ENCODE measurements at places on chromosomes 13 and 19.

GRCh38 chr19:9847087-9847671, 12.1 kb downstream of the PIN1 start:
- DNase-seq: peak; percentile 60
- no peak overlapping the region for H3K27ac ChIP-seq
- peaks cover 31% of the 10 kb centered on the region for H3K36me3 ChIP-seq
- H3K27me3 ChIP-seq: no peaks in the 10 kb centered on the region

DNA sequence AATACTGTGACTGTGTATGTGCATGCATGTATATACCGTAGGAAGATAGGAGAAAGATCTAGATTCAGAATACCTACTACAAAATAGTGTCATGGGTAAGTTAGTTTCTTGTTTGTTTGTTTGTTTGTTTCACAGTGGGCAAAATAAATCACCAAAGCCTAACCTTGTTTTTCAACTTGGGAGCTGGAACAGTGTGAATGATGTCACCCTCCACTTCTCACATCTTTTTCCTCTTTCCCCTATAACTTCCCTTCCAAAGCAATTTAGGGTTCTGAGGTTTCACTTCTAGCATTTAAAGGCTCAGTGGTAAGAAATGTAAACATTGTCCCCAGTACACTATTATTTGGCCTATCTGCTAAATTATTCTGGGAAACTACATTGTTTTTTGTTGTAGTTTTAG, 5.4 kb downstream of the KCTD4 start:
- no peaks in the 10 kb centered on the region for H3K36me3 ChIP-seq
- DNase-seq: peak; percentile 63
- no peak overlapping the region for H3K27ac ChIP-seq
- no peak overlapping the region for H3K4me3 ChIP-seq

- no peaks in the 10 kb centered on the region for H3K4me1 ChIP-seq
- H3K27ac ChIP-seq: no peak overlapping the region
- no peak for DNase-seq
- no peaks in the 10 kb centered on the region for H3K36me3 ChIP-seq
Measured at GRCh38 chr13:49610176-49610575, 18.1 kb upstream of the ARL11 start.

GRCh38 chr13:85543144-85543543, 256.1 kb downstream of the SLITRK6 start:
- H3K4me1 ChIP-seq: no peaks in the 10 kb centered on the region
- no peak overlapping the region for H3K27ac ChIP-seq
- no peak for DNase-seq
- no peaks in the 10 kb centered on the region for H3K36me3 ChIP-seq
- no peak overlapping the region for H3K4me3 ChIP-seq

DNA sequence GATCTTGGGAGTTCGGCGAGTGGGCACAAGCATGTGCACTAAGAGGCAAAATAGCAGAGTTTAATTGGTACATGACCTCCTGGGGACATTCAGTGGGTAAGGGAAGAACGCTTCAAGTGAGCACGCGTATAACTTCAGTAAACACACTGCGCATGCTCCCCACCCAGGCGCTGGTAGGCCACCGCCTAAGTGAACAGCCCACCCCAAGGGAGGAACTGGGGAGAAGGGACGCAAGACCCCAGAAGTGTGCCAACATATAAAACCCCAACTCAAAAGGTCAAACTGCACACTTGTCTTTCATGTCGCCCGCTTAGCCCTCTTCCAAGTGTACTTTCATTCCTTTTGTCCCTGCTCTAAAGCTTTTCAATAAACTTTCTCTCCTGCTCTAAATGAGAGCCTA, 10.5 kb upstream of the NTN5 start:
- peak; percentile 73 for DNase-seq
- H3K27me3 ChIP-seq: no peaks in the 10 kb centered on the region
- H3K4me1 ChIP-seq: no peaks in the 10 kb centered on the region
- H3K4me3 ChIP-seq: no peak overlapping the region
- no peaks in the 10 kb centered on the region for H3K36me3 ChIP-seq

DNA sequence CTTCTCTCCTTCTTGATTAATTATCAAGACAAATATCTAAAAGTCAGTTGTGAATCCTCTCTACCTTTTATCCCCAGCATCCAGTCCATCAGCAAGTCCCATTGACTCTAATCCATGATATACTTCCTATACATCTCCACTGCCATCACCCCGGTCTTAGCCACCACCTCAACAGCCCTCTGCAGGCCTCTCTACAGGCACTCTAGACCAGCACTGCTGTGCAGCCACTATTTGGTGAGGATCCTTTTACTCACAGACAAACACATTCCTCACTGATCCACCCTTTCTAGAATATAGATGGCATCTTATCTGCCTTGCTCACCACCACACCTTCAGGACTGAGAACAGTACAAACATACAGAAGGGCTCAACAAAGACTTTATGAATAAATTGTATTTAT, 221.7 kb downstream of the RFC3 start:
- H3K4me1 ChIP-seq: peaks cover 7% of the 10 kb centered on the region
- no peak overlapping the region for H3K27ac ChIP-seq
- no peak for DNase-seq
- no peaks in the 10 kb centered on the region for H3K27me3 ChIP-seq
- H3K36me3 ChIP-seq: no peaks in the 10 kb centered on the region

- no peaks in the 10 kb centered on the region for H3K4me1 ChIP-seq
- H3K4me3 ChIP-seq: no peak overlapping the region
- DNase-seq: no peak
Measured at GRCh38 chr13:105340061-105340606, 1195.3 kb downstream of the EFNB2 start.

GRCh38 chr19:4537953-4538600, 1.8 kb downstream of the LRG1 start:
- H3K36me3 ChIP-seq: no peaks in the 10 kb centered on the region
- H3K4me3 ChIP-seq: no peak overlapping the region
- DNase-seq: no peak
- H3K27me3 ChIP-seq: no peaks in the 10 kb centered on the region
- no peak overlapping the region for H3K27ac ChIP-seq

- H3K4me3 ChIP-seq: no peak overlapping the region
- H3K27me3 ChIP-seq: no peaks in the 10 kb centered on the region
- peak overlapping the region; percentile 81 for H3K27ac ChIP-seq
- peaks cover 22% of the 10 kb centered on the region for H3K4me1 ChIP-seq
- no peaks in the 10 kb centered on the region for H3K36me3 ChIP-seq
Measured at GRCh38 chr19:3403489-3404323, 37.3 kb downstream of the NFIC start.
